ENCODE measurements at places on chromosomes 13 and 19.
A peak's percentile ranks its signal among the peaks of the same experiment; 100 is the strongest.

GRCh38 chr13:101346942-101347728 is 69.2 kb downstream of the NALCN start:
- no peak for DNase-seq

DNA sequence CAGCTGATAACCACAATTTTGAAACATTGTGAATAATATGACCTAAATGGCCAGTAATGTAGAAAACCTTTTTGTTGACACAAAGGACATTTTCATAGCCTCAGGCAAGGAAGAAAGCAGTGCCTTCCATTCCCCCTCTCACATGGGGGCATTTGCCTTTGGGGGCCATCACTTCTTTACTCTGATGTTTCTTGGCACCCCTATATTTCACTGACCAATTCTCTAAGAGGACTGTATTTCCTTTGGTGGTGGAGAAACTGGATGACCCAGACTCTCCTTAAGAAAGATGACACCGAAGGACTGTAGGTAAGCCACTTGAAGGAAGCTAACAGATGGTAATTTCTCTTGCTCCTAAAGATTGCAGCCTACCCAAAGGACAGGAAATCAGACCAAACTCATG is 254.6 kb downstream of the DCLK1 start:
- no peak for DNase-seq

- DNase-seq, result peak; percentile 37
Measured at GRCh38 chr13:111115061-111115964, at the start of gene ARHGEF7. ARHGEF7 (plus strand) TSS chr13:111115310; CDS start chr13:111115527, 217 bp downstream.

DNA sequence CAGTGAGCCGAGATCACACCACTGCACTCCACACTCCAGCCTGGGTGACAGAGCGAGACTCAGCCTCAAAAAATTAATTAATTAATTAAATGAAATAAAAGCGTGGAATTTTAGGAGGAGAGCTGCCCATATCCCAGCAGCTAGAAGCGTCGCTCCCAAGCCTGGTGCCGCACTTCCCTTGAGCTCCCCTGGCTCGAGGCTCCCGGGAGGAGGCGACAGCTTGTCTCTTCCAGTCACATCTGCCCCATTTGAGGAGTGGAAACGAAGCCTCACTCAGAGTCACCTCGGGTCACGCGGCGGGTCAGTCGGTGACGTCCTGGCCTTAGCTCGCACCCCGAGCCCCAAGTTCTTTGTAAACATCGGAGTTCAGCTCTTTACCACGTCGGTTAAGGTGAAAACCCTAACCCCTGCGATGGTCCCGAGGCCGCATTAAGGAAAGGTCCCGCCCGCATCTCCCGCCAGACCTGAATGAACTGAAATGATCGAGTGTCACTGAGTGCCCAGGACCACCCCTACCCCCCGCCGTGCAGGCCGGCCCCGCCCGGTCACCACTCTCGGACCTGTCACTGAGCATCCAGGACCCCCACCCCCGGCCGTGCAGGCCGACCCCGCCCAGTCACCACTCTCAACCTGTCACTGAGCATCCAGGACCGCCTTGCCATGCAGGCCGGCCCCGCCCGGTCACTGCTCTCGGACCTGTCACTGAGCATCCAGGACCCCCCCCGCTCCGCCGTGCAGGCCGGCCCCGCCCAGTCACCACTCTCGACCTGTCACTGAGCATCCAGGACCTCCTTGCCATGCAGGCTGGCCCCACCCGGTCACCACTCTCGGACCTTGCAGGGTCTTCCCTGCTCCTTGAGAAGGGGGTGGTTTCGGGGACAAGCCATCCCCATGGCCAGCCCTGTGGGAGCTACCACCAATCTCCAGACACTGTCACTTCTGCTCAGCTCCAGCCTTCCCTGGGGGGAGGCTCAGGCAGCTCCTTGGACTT is 176.9 kb downstream of the KDM4B start:
- no peak for DNase-seq

DNA sequence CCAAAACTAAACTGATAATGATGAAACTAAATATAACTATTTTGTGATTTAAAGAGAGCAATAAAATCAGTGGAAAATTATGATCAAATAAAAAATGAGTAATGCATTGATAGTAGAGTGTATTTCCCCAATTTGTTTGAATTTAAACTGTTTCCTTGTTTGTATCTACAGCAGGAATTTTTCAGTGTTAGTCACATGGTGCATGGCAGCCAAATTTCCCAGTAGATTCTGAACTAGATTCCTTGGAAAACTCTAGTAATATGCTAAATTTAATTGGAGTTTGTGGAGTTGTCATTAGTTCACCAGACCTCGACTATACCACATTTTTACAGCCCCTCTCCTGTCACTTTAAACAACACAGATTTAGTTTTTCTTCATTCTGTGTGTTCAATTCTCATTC is 156.2 kb downstream of the PCCA start:
- DNase-seq, result no peak

- DNase-seq, result no peak
Measured at GRCh38 chr13:41545432-41545707, 88.0 kb downstream of the RGCC start.

GRCh38 chr13:84659359-84659661 is 777.0 kb upstream of the SLITRK1 start:
- no peak for DNase-seq

DNA sequence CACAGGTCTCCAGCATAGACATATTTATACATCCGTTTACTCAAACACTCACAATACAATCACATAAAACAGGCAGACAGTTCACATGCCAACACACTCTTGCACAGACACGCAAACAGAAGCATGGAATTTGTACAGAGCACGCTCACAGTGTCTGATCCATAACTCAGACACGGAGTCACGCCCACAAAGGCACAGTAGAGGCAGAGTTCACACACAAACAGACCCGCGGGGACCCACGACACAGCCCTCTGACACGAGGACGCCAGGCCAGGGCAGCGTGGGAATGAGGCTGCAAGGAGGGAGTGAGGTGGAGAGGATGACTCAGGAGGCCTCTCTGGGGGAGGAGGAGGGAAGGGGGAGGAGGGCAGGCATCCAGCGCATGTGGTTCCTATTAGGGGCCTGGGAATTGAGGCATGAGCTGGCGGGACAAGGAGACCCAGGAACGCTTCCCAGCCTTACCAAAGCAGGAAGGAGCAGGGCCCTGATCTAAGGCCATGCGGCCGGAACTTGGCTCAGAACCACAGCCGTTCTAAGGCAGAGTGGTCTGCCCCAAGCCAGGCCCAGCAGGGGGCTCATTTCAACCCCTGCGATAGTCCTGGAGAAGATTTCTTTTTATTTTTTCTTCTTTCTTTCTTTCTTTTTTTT is 9.1 kb upstream of the OLFM2 start:
- no peak for DNase-seq

DNA sequence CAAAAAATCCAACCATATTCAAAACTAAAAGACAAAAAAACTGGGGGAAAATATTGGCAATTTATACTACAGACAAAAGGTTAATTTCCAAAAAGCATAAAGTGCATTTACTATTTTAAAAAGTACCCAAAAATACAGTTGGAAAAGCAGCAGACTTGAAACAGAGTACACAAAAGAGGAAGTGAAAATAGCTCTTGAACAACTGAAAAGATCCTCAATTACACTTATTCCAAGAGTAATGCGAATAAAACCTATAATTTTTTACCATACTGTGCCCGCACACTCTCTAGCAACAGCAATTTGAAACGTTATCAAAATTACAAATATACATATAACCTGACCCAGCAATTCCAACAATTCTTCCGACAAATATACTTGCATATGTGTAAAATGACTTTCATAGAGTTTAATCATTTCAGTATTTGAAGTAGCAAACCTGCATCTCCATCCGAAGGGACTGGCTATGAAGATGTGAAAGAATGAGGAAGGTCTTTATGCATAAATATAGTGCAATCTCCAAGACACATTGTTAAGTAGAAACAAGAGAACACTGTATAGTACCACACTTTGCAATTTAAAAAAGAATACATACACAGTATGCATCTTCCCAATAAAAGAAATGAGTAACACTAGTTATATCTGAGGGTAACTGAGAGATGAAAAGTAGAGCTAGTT is 25.4 kb downstream of the ALG5 start:
- no peak for DNase-seq

DNA sequence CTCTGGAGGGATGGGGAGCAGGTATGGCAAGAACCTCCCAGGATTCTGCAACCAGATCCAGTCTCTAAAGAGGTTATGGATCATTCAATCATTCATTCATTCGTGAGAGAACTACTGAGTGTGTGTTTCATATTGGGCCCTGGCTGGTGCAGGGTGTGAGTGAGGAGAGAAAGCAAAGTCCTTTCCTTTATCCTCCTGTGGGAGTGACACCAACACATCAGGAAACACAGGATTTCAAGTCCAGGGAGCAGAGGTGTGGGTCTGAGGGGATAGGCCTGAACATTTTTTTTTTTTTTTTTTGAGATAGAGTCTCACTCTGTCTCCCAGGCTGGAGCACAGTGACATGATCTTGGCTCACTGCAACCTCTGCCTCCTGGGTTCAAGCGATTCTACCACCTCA is 3.3 kb downstream of the CEACAM1 start:
- DNase-seq, result no peak

GRCh38 chr19:1690699-1691307 is 38.4 kb upstream of the TCF3 start:
- DNase-seq, result no peak

DNA sequence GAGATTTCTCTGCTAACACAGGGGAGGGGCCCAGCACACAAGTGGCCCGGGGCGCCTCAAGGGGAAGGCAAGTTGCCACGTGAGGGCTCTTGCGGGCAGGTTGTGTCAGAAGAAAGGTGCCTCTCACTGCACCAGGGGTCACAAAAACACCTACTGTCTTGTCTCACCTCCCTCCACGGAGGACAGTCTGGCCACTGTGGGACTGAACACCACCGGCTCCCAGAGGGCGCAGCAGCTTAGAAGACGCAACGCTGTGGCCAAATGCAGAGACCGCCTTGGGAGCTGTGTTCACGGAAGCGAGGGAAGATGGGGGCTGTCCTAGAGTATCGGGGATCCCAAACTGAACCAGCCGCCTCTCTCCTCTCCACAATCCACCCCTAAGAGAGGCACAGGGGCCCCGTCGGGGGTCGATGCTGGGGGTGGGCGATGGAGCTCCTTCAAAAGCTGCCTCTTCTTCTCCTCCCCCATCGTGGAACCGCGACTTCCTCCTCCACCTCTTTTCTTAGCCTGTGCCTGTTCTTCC is 177.5 kb downstream of the FOXO1 start:
- no peak for DNase-seq

- no peak for DNase-seq
Measured at GRCh38 chr13:27806744-27807387, 14.6 kb downstream of the GSX1 start.

- DNase-seq, result no peak
Measured at GRCh38 chr13:47672245-47673008, 328.6 kb downstream of the SUCLA2 start.

- no peak for DNase-seq
Measured at GRCh38 chr13:90293793-90294361, 1053.6 kb upstream of the MIR17HG start.

DNA sequence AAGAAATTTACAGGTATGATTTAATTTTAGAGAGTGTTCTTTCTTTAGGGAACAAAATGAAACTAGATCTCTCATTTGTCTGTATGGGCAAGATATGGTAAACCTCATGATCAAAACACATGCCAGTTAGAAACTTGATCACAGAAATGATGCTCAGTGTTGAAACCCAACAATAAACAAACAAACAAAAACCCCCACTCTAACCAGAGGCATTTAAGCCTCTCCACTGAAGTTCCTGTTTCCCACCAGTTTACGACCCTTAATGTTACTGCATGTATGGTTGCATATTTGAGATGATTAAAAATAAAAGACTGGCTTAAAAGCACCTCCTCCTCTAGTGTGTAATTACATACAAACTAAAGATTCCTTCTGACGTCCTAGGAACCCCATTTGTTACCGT is 293.3 kb upstream of the MAB21L1 start:
- no peak for DNase-seq

DNA sequence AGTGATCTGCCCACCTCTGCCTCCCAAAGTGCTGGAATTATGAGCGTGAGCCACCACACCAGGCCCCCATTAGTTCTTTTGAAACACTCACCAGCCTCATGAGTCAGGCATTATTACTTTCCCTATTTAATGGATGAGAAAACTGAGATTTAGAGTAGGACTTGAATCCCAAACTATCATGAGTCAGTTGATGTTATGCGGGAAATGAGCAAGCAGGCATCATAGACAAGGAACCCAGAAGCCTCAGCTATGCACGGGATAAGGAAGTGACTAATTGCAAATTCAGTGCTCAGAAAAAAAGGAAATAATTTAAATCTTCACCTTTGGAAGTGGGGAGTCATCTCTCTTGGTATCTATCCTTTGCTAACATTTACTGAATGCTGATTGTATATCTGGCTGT is 217.5 kb downstream of the ABCC4 start:
- no peak for DNase-seq

- DNase-seq, result no peak
Measured at GRCh38 chr13:76481738-76482137, 404.5 kb downstream of the KCTD12 start.

GRCh38 chr19:41701401-41702075 is 6.9 kb upstream of the CEACAM5 start:
- DNase-seq, result no peak

DNA sequence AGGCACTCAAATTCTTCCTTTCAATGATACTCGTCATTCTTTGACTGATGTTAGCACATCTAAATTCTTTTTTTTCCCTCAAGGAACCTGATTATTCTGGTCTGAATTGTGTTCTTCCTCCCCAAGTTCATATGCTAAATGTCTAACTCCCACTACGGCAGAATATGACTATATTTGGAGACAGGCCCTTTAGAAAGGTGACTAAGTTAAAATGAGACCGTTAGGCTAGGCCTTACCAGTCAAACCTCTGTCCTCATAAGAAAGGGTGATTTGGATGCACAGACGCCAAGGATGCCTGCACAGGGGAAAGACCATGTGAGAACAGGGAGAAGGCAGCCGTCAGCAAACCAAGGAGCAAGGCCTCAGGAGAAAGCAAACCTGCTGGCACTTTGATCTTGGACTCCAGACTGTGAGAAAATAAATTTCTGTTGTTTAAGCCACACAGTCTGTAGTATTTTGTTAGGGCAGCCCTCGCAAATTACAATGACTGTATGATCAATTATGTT is 13.1 kb upstream of the FOXO1 start:
- DNase-seq, result no peak

GRCh38 chr19:48216933-48217332 is 38.8 kb downstream of the CARD8 start:
- no peak for DNase-seq

- DNase-seq, result no peak
Measured at GRCh38 chr19:58305932-58306323, 751 bp downstream of the ERVK3-1 start.

- no peak for DNase-seq
Measured at GRCh38 chr19:42249149-42249750, 5.7 kb downstream of the ERF start.

Data from NCI-H510A (cell line).